Common myeloid progenitor, CD34-positive (primary cell): ENCODE measurements at places on chromosomes 12 and 14.

GRCh38 chr12:104863296-104863948 lies 94.7 kb downstream of the SLC41A2 start:
- H3K27ac ChIP-seq, result no peak overlapping the region
- no peak overlapping the region for H3K4me3 ChIP-seq
- H3K36me3 ChIP-seq, result no peaks in the 10 kb centered on the region
- peaks cover 21% of the 10 kb centered on the region for H3K4me1 ChIP-seq
- DNase-seq, result peak; percentile 49

DNA sequence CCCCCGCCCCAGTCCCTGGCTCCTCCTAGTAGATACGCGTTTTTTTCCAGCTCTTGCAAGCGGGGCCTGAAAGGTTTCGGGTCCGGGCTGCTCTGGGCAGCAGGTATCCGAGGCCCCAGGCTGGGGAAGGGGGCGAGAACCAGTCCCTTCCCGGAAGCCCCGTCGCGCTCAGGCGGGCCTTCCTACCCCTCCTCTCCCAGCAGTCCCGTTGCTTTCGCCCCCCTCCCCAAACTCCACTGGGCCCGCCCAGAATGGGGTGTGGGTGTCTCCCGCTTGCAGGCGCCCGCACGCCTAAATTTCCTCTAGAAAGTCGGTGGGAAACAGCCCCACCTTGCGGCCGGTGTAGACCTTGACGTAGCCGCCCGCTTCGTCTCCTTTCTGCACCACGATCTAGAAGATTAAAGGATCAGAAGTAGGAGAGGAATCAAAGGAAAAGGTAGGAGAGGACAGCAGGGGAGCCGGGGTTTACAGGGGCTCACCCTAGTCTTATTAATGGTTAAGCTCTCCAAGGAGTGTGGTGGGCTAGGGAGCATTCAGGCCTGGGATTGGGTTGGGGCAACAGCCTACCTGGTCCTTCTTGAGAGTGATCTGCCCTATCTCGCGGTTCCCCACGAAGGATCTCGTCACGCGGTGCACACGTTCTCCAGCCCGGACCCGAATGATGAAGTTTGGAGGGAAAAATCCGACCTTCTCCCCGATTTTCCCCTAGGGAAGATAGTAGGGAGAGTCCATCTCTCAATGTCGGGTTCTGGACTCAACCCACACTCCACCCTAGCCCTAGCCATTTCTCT lies 7.3 kb downstream of the STAC3 start:
- peaks cover 30% of the 10 kb centered on the region for H3K27me3 ChIP-seq
- peak; percentile 73 for DNase-seq
- peak overlapping the region; percentile 68 for H3K4me3 ChIP-seq
- no peaks in the 10 kb centered on the region for H3K36me3 ChIP-seq
- no peak overlapping the region for H3K27ac ChIP-seq
- peaks cover 37% of the 10 kb centered on the region for H3K4me1 ChIP-seq

DNA sequence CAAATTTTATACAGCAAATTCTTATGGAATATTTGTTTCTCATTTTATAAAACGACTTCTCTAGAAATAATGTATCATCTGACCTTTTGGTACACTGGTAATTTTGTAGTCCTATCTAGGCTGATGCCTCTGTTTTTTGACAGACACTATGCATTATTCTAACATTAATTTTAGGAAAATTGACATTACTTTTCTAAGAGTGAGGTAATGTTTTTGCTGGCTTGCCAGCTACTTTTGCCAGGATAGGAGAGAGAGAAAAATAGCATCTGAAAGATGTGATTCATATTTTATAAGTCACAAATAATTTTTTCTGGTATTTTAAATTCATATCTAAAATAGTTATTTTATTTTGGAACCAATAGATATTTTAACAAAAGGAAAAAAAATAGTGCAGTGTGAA lies 153.5 kb downstream of the CCDC91 start:
- no peak overlapping the region for H3K4me3 ChIP-seq
- H3K36me3 ChIP-seq, result no peaks in the 10 kb centered on the region
- no peak overlapping the region for H3K27ac ChIP-seq
- H3K4me1 ChIP-seq, result no peaks in the 10 kb centered on the region
- no peak for DNase-seq

DNA sequence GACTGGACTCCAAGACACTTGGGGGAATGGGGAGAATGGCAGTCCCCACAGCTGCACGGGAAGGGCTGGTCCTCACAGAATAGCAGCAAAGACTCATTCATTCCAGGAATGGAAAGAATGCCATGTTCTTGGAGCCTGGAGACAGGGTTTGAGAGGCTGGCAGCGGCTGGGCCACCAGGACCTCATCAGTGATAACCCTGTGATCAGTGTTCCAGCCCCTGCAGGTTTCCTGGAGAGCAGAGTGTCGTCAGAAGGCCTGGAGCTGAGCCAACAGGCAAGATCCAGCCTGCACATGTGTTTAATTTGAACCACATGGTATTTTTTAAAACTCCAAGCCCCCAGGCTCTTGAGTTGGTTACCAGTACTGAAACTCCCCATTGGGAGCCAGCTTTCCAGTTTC lies 11.3 kb downstream of the BDKRB1 start:
- no peak overlapping the region for H3K27ac ChIP-seq
- DNase-seq, result no peak
- no peak overlapping the region for H3K4me3 ChIP-seq

DNA sequence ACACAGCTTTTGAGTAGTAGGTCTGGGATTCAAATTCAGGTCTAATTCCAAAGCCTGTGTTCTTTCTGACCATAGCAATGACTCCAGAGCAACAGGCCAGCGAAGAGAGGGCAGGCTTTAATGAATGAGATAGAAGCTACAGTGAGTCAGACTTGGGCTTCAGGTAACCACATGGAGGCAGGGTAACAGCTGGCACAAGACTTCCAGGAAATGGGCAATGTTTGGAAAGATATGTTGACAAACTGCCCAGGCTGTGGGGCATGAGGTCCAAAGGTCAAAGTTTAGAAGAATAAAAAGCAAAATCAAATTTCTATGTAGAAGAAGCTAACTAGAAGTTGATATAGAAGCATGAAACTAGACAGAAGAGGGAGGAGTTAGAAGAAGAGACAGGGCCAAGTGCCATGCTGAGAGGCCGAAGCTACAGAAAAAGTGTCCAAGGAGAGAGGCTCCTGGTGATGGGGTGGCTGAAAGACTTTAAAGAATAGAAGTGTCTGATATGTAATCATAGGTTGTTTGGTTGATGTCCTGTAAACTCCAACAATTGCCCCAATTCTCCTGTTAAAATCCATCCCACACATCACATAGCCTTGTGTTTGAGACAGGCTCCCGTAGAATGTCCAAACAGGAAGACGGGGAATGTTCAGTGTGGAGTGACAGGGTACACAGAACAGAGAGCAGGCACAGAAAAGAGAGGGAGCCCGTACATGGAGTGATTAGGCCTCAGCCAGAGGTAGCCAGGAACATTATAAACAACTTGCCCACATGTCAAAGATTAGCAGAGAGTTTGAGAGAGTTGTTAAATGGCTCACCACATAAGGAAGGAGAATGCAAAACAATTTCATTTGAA lies 384.7 kb downstream of the CCDC91 start:
- no peak overlapping the region for H3K27ac ChIP-seq
- H3K4me3 ChIP-seq, result no peak overlapping the region
- no peaks in the 10 kb centered on the region for H3K4me1 ChIP-seq
- H3K27me3 ChIP-seq, result no peaks in the 10 kb centered on the region
- no peak for DNase-seq

DNA sequence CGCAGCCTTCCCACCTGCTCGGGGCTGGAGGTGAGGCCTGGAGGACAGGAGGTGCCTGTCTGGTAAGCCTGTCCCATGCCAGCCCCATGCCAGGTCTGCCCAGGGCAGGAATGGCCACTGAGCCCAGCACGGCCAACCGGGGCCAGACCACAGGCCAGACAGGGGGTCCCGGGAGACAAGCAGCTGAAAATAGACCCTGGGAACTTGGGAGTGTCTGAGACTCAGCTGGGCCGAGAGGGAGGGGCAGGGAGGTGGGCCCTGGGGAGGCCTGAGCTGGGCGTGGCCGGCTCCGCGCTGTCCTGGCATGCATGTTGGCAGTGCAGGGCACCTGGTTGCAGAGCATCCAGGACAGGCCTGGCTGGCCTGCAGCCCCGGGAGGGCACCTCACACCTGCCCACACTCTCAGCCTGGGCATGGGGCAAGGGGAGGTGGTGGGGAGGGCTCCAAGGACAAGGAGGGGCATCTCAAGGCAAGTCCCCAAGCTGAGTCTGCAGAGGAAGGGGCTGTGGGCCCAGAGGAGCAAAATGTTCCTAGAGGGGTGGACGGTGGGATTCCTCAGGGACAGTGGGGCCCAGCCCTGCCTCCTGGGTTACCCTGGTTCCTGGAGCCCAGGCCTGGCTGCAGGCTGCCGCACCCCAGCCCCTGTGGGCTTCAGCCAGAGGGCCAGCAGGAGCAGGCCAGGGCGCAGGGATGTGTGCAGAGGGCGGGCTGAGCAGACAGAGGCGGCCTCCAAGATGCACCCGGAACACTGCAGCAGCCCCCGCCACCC lies 3.2 kb upstream of the CRIP1 start:
- H3K36me3 ChIP-seq, result peaks cover 6% of the 10 kb centered on the region
- DNase-seq, result no peak
- no peak overlapping the region for H3K4me3 ChIP-seq
- H3K27ac ChIP-seq, result no peak overlapping the region
- H3K27me3 ChIP-seq, result peaks cover 56% of the 10 kb centered on the region
- H3K4me1 ChIP-seq, result peaks cover 93% of the 10 kb centered on the region
